ENCODE measurements at places on chromosomes 11 and 22. TPM values are rescaled to one million over a fixed set of nuclear protein-coding genes. Genes with fewer than 3 reads are reported as not detected.

GRCh38 chr11:36047344-36047743, 103.5 kb downstream of the LDLRAD3 start:
- H3K27ac ChIP-seq = no peak overlapping the region
- H3K27me3 ChIP-seq = peaks cover 1% of the 10 kb centered on the region
- no peak for DNase-seq
- no peaks in the 10 kb centered on the region for H3K4me1 ChIP-seq
- no peak overlapping the region for H3K4me3 ChIP-seq

GRCh38 chr11:721247-721740, 15.3 kb downstream of the EPS8L2 start:
- H3K4me3 ChIP-seq = no peak overlapping the region
- no peaks in the 10 kb centered on the region for H3K27me3 ChIP-seq
- H3K4me1 ChIP-seq = 0 out of 2 replicates have a peak, but pooled peaks cover 10% of the 10 kb centered on the region
- peaks cover 25% of the 10 kb centered on the region for H3K36me3 ChIP-seq

GRCh38 chr11:9092853-9093778, 1.7 kb upstream of the SCUBE2 start:
- H3K4me3 ChIP-seq = no peak overlapping the region
- H3K4me1 ChIP-seq = peaks cover 12% of the 10 kb centered on the region
- H3K27me3 ChIP-seq = peaks cover 1% of the 10 kb centered on the region
- H3K36me3 ChIP-seq = no peaks in the 10 kb centered on the region
- no peak overlapping the region for H3K27ac ChIP-seq

DNA sequence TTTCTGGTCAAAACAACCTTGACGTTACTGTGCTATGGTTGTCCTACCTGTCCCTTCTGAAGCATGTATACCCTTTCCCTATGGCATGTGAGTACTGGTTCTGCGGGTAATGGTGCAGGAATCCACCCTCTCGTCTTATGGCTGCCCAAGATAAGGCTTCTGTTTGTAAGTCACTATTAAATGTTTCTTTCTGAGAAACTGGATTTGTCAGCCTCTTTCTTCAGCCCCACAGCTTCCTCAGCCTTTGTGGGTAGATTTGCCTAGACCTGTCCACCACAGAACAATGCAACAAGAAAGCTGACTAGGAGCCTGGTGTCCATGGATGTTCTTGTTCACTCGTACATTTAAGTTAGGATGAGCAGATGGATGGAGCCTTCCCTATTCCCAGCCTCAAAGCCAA, 14.4 kb downstream of the MMP7 start:
- no peaks in the 10 kb centered on the region for H3K27me3 ChIP-seq
- no peak overlapping the region for H3K4me3 ChIP-seq
- no peak overlapping the region for H3K27ac ChIP-seq
- H3K36me3 ChIP-seq = no peaks in the 10 kb centered on the region
- H3K4me1 ChIP-seq = peaks cover 18% of the 10 kb centered on the region

DNA sequence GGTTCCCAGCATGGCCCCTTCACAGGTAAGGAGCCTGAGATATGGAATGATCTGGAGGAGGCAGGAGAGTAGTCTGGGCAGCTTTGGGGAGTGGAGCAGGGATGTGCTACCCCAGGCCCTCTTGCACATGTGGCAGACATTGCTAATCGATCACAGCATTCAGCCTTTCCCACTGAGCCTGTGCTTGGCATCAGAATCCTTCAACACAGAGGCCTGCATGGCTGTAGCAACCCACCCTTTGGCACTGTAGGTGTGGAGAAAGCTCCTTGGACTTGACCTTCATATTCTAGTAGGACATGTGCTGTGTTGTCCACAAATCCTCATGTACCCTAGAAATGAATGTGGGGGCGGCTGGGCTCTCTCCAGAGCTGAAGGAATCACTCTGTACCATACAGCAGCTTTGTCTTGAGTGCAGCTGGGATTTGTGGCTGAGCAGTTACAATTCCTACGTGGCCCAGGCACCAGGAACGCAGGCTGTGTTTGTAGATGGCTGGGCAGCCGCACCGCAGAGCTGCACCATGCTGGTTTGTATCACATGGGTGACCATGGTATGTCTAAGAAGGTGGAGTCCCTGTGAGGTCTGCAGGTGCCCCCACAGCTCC, 21.8 kb upstream of the PPP6R3 start:
- H3K36me3 ChIP-seq = peaks cover 49% of the 10 kb centered on the region
- no peaks in the 10 kb centered on the region for H3K4me1 ChIP-seq
- DNase-seq = no peak
- H3K27me3 ChIP-seq = no peaks in the 10 kb centered on the region
- H3K4me3 ChIP-seq = no peak overlapping the region
- no peak overlapping the region for H3K27ac ChIP-seq

- peaks cover 5% of the 10 kb centered on the region for H3K27me3 ChIP-seq
- H3K36me3 ChIP-seq = no peaks in the 10 kb centered on the region
- no peak for DNase-seq
Measured at GRCh38 chr11:133559382-133559781, 27.1 kb upstream of the OPCML start.

DNA sequence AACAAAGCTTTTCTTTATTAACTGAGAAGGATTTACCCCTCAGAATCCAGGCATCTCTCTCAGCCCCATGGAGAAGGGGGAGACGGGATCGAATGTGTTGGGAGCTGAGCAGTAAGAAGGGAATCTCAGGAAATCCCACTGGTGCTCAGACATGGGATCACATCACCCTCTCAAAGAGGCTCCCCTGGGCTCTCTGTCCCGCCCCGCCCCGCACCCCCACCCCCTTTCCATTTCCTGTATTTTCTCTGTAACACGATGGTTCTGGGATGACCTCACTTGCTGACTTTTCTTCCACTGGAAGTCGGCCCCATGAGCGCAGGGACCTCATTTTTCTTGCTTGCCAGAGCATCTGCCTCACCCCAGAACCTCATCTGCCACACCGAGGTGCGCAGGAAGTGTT, 100.0 kb downstream of the RPS6KA4 start:
- no peak for DNase-seq
- H3K27ac ChIP-seq = no peak overlapping the region
- no peaks in the 10 kb centered on the region for H3K4me1 ChIP-seq
- peaks cover 47% of the 10 kb centered on the region for H3K27me3 ChIP-seq
- H3K36me3 ChIP-seq = no peaks in the 10 kb centered on the region

DNA sequence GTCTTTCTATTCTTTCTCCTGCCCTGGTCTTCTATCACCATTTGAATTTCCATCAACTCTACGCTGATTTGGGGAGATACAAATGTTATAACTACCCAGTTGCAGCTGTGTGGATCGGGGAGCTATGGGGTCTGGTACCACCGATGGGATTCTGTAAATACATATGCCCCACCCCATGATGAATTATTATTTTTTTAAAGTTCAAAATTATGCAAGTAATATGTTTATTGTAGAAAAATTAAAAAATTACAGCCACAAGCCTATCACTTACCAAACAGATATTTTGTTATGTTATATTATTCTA, 52.4 kb upstream of the CLMP start:
- no peak overlapping the region for H3K27ac ChIP-seq
- no peaks in the 10 kb centered on the region for H3K36me3 ChIP-seq
- H3K4me3 ChIP-seq = no peak overlapping the region
- no peaks in the 10 kb centered on the region for H3K4me1 ChIP-seq
- H3K27me3 ChIP-seq = peaks cover 10% of the 10 kb centered on the region

DNA sequence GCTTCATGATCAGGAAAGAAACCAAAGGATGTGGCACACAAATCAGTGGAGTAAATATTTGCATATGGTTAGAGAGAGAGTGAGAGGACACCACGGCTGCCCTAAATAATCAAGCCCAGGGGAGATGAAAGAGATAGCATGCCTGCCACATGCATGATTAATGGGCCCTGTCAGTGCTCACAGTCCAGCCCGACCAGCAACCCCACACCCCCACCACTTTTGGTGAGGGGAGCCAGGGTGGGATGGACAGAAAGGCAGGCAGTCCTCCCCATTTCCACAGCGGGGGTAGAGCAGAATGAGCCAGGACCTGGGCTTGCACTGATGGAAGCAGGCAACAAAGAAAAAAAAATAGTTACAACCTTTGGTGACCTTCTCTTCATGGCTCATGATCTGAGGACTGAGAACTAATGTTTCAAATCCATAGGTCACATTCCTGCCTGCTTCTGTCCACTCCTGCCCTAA, 545.0 kb downstream of the ETS1 start:
- no peak overlapping the region for H3K4me3 ChIP-seq
- no peaks in the 10 kb centered on the region for H3K36me3 ChIP-seq
- no peaks in the 10 kb centered on the region for H3K27me3 ChIP-seq
- H3K27ac ChIP-seq = no peak overlapping the region
- no peaks in the 10 kb centered on the region for H3K4me1 ChIP-seq
- DNase-seq = no peak

- no peaks in the 10 kb centered on the region for H3K4me1 ChIP-seq
- H3K36me3 ChIP-seq = no peaks in the 10 kb centered on the region
- peaks cover 44% of the 10 kb centered on the region for H3K27me3 ChIP-seq
Measured at GRCh38 chr11:2287091-2287490, 14.6 kb downstream of the C11orf21 start.

DNA sequence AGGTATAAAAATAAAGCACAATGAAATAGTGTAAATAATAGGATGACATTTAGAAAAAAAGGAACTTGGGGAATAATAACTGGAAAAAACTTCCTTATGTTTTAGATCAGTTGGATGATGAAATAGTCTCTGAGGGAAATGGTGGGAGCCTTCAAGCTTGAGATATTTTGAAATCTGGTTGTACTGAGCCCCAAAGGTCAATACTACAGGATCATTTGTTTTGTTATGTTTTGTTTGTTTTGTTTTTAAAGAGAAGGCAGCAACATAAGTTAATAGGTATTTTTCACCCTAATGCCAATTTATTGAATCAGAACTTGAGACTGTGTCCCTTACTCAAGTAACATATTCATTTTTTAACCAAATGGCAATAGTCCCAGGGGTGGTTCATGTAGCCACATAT, 393.1 kb downstream of the ETS1 start:
- H3K4me1 ChIP-seq = no peaks in the 10 kb centered on the region
- no peaks in the 10 kb centered on the region for H3K27me3 ChIP-seq
- no peak overlapping the region for H3K27ac ChIP-seq

GRCh38 chr11:13891911-13892310, 70.6 kb upstream of the SPON1 start:
- no peak overlapping the region for H3K4me3 ChIP-seq
- H3K36me3 ChIP-seq = no peaks in the 10 kb centered on the region
- H3K4me1 ChIP-seq = no peaks in the 10 kb centered on the region
- DNase-seq = no peak
- no peak overlapping the region for H3K27ac ChIP-seq
- H3K27me3 ChIP-seq = no peaks in the 10 kb centered on the region

- H3K4me3 ChIP-seq = no peak overlapping the region
- DNase-seq = no peak
- H3K4me1 ChIP-seq = no peaks in the 10 kb centered on the region
- peaks cover 6% of the 10 kb centered on the region for H3K36me3 ChIP-seq
- no peak overlapping the region for H3K27ac ChIP-seq
- H3K27me3 ChIP-seq = no peaks in the 10 kb centered on the region
Measured at GRCh38 chr11:43904742-43905535, 24.3 kb downstream of the ALKBH3 start.

GRCh38 chr11:61027141-61027840, 55.8 kb downstream of the CD6 start:
- no peak overlapping the region for H3K4me3 ChIP-seq
- no peak for DNase-seq
- peaks cover 62% of the 10 kb centered on the region for H3K27me3 ChIP-seq
- H3K4me1 ChIP-seq = no peaks in the 10 kb centered on the region
- H3K27ac ChIP-seq = no peak overlapping the region

GRCh38 chr11:61058583-61059259, 43.6 kb upstream of the CD5 start:
- peaks cover 48% of the 10 kb centered on the region for H3K27me3 ChIP-seq
- no peaks in the 10 kb centered on the region for H3K36me3 ChIP-seq
- no peak for DNase-seq
- no peaks in the 10 kb centered on the region for H3K4me1 ChIP-seq
- H3K27ac ChIP-seq = no peak overlapping the region
- no peak overlapping the region for H3K4me3 ChIP-seq

DNA sequence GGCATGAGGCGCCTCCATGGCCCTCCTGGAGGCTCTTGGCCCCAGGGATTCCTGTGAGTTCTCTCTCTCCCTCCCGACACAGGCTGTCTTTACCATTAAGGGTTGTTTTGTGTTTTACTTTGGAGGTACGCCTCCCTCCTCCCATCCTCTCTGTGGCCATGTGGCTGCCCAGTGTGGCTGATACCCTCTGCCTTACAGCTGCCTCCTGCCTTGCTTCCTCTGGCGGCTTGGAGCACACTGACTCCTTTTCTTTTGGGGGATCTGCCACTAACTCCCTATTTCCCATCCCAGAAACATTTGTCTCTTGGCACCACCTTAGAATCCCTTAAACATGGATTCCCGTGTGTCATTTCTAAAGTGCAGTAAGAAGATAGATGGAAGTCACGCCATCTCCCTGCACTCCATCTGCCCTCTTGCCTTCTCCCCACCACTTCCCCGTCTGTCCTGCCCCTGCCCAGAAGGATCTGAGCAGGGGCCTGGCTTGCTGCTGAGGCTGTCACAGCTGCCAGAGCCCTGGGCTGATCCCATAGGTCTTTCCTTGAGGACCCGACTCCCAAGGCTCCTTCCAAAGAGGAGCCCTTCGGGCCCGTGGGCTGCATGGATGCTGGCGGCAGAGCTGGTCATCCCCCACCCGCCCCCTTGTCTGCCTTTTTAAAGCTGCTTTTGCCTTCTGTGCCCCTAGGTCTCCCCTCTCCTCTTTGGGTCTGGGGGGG, 15.1 kb upstream of the ACR start:
- H3K27ac ChIP-seq = no peak overlapping the region
- H3K4me3 ChIP-seq = no peak overlapping the region
- no peak for DNase-seq
- peaks cover 10% of the 10 kb centered on the region for H3K4me1 ChIP-seq
- H3K36me3 ChIP-seq = peaks cover 17% of the 10 kb centered on the region

GRCh38 chr11:108501396-108501795, 3.2 kb upstream of the POGLUT3 start:
- H3K27me3 ChIP-seq = no peaks in the 10 kb centered on the region
- H3K27ac ChIP-seq = no peak overlapping the region
- H3K4me1 ChIP-seq = peaks cover 45% of the 10 kb centered on the region

GRCh38 chr11:95193541-95193940, 37.5 kb downstream of the SESN3 start:
- no peak overlapping the region for H3K4me3 ChIP-seq
- H3K36me3 ChIP-seq = no peaks in the 10 kb centered on the region
- no peak for DNase-seq
- no peaks in the 10 kb centered on the region for H3K4me1 ChIP-seq

- DNase-seq = no peak
- no peaks in the 10 kb centered on the region for H3K4me1 ChIP-seq
- H3K27me3 ChIP-seq = no peaks in the 10 kb centered on the region
- no peak overlapping the region for H3K27ac ChIP-seq
Measured at GRCh38 chr11:29584342-29584741, 432.5 kb downstream of the KCNA4 start.

Gene SCGB1A1
- polyA plus RNA-seq = not detected

Gene AIFM3
- polyA plus RNA-seq = 12.0 TPM

Gene DDTL
- polyA plus RNA-seq = 0.07 TPM

Data from HepG2 (cell line).